ENCODE measurements at places on chromosomes 2 and 18.

- no peak for DNase-seq
Measured at GRCh38 chr2:109396202-109397180, 217.3 kb downstream of the SEPTIN10 start.

DNA sequence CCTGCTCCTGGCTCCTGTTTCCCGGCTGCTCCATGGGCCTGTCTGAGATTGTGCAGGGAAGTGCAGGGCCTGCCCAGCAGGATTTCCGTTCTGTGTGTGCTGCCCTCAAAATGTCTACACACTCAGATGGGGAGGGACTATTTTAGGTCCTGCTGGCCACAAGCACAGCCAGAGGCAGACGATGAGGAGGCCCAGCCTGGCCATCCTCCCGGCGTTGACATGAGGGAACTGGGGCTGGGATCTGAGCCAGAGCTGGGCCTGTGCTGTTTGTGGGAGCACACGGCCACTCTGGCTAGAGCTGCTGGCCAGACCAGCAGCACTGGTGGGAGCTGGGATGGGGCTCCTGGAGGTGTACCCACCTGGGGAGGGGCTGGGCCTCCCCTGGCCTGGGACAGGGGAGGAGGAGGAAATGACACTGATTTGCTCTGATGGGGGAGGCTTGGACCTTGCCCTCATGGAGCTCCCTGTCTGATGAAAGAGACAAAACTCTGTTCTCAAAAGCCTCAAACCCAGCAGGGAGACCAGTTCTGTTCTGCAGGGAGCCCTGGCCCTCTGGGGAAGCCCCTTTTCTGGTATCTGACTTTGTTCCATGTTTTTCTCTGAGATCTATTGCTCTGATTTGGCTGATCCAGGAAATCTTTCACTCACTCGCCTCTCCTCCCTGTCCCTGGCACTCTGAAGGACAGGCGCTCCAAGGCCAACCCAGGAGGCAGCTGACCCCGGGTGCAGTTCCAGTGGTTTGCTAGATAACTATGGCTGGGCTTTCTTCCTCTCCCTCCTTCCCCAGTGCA, 161.8 kb downstream of the DYSF start:
- DNase-seq = peak; percentile 1

GRCh38 chr2:20471148-20471547, 24.3 kb downstream of the RHOB start:
- DNase-seq = peak; percentile 12

GRCh38 chr2:26743852-26744251, 20.2 kb upstream of the SLC35F6 start:
- DNase-seq = no peak

GRCh38 chr2:118834440-118834810, 13.0 kb downstream of the EN1 start:
- DNase-seq = no peak

DNA sequence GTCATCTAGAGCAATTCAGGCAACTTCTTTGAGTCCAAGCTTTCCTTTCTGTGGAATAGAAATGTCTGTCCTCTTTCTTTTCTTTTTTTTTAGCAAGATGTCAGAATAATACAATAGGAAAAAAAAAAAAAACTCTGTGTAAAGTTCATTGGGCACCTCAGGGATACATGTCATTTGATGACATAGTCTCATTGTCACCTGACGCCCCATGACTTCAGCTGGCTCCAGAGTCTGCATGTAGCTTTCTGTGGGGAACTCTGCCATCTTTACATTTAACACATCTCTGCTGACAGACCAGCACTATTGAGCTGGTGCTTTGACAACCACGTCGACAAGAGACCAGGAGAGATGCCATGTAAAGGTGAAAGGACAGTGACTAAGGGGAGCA, 172.5 kb upstream of the KLF7 start:
- no peak for DNase-seq

DNA sequence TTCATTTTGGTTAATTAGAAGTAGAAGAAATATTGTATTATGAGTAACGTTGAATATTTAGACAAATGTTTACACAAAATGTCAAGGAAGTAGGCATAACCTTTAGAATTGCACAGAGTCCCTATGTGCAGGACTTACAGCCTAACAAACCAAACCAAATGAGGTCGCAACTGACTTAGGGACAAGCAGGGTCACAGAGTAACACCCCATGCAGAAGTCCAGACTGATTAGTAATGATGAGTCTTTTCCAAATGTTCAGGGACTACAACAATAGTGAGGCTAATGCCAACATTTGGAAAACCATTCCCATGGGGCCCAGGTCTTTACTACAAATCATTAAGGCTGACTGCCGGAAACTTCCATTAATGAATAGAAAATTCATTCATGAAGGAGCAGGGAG, 452.5 kb upstream of the CHAC2 start:
- DNase-seq = no peak

- no peak for DNase-seq
Measured at GRCh38 chr2:63009490-63009889, 41.1 kb upstream of the OTX1 start.

DNA sequence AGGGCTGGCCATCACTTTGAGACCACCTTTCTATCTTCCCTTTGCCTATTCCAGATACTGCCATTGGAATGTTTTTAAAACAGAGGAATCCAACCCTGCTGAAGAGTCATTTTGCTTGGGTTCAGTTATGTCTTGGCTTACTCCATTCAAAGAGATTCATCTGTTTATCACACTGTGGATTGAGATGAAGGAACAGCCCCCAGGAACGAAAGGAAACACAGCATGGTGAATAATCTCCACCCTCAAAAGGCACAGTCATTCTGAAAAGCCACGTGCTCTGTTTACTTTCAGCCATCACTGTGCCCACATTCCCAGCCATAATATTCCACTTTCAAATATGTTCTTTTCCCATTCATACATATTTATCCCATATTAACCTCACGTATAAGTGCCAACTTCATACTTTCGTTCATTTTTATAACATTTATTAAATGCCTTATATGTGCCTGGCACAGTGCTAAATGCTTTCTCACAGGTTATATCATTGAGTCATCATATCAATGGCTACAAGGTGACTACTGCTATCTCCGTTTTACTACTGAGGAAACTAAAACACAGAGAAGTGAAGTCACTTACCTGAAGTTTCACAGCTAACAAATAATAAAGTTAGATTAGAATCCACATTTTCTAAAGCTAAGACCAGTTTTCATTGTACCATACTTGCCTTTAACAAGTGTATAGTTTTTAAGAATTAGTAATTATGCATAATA, 143.6 kb downstream of the OSR1 start:
- DNase-seq = no peak

DNA sequence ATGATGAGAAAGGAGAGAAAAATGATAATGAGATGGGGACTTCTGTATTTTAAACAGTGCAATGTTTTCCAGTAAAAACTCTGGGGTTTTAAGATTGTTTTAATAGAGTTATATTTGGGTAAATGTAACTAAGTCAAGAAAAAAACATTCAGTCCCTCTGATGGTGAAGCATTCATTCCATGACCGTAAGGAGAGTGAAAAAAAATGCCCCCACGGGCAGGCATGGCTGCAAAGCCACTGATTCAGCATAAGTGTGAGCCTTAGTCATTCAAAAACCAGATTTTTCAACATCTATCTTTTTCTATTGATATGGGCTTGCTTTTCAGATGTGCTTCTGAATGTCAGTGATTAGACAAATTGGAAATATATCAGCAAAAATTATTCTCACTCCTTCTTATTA, 957.8 kb downstream of the SLC4A3 start:
- no peak for DNase-seq

- no peak for DNase-seq
Measured at GRCh38 chr2:209772290-209772685, 656 bp downstream of the UNC80 start.

DNA sequence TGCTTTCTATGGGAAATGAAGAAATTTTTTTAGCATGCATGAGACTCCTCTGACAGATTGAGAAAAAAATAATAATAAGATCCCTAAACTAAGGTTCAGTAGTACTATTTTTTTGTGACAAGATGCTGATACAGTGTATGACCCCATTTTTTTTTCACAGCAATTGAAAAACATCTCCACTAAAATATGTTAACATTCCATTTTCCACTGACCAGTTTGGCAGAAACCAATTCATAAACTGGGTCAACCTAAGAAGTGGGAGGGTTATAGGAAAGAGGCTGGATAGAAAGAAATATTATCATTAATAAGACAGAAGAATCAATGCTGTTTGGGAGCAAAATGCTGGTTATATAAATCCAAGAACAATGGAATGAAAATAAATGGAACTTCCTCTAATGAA, 182.7 kb downstream of the ANTXR1 start:
- no peak for DNase-seq

GRCh38 chr18:67553437-67553836, 36.9 kb upstream of the DSEL start:
- DNase-seq = no peak

DNA sequence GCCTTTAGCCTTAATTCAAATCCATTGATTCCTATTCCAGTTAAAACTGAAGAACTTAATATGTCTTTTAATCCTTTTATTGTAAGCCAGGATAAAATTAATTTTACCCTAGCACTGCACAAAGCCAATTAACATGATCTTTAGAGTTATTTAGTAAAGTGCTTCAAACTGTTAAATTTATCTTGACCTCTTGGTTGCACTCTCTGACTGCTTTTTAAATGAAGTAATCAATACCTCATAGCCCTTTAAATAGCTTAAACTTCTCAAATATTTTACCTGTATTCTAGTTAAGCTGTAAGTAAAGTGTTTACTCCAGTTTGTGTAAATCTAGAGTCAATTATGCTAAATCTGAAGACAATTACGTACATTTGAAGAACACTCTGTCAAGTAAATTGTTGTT, 221.0 kb downstream of the WDR7 start:
- no peak for DNase-seq

GRCh38 chr2:120052597-120052996, 39.7 kb downstream of the EPB41L5 start:
- no peak for DNase-seq

GRCh38 chr18:45686891-45687611, 36.9 kb upstream of the SLC14A1 start:
- DNase-seq = peak; percentile 69

- DNase-seq = no peak
Measured at GRCh38 chr2:105876191-105876590, 131.5 kb downstream of the NCK2 start.

DNA sequence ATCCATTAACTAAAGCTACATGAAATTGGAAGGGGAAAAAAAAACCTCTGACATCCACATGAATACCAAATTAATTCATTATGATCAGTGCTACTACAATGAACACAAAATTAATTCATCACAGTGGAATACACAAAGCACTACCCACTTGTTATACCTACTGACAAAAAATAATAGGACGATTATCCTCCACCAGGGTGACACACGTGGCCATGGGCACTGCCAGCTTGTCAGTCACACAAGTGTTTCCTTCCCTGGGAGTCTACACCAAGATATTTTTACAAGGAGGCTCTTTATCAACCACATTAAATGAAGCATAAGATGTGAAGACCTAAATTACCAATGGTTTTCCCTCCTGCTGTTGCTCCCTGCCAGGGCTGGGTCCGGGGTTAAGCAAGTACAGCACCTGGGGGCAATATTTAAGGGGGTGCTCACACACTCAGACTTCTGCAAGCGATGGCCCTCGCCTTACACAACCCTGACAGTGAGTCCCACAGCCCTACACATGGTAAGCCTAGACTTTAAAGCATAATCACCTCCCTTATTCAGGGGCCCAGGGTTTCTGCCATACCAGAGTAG, 90.1 kb downstream of the TCF4 start:
- no peak for DNase-seq

GRCh38 chr2:128344101-128344500, 25.4 kb upstream of the HS6ST1 start:
- DNase-seq = no peak

GRCh38 chr18:71028285-71028762, 739.5 kb downstream of the SOCS6 start:
- no peak for DNase-seq

DNA sequence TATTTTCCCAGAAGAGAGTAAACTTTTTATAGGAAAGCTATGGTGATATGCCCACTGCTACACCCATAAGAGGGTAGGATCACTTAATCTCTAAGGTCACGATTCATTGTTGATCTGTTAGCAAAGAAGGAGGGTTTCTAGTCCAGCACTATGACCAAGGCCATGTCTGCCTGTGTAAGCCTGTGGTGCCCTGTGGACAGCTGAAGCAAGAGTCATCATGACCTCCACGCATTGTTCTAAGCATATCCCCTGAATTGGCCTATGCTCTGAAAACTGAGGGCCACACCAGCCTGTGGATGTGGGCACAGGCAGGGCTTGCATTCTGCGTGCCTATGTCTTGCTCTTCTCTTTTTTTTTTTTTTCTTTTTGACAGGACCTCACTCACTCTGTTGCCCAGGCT, 89.8 kb upstream of the SMIM21 start:
- no peak for DNase-seq

- no peak for DNase-seq
Measured at GRCh38 chr2:237900891-237901831, 41.7 kb downstream of the RAMP1 start.

DNA sequence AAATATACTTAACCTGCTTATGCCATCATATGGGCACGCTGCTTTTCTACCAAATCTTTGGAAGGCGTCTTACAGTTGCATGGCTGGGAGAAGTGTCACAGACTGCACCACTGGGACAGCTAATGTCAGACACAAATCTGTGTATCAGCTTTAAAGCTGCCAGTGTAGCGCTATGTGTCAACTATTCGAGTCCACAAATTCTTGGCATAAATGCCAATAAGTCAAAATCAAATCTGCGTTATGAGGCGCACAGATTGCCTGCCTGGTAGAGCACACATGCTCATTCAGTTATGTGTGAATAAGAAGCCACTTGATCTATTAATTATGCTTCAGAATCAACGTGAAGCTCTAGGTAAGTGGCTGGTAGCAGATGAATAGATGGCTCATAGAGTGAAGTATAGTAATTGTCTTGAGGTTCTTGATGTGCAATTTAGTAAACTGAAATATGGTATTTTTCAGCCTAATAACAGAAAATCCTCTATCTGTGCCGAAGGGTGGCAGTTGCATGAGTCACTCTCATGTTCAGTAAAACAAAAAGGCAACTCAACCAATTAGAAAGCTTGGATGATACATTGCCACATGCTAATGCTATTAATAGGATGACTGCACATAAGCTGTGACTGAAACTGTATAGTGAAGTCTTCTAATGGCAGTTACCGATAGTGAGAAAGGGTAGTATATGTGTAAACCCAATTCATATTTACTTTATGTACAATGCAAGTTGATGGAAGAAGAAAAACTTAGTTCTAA, 52.0 kb downstream of the DCC start:
- no peak for DNase-seq

GRCh38 chr2:237698358-237698694, 70.9 kb downstream of the LRRFIP1 start:
- no peak for DNase-seq

DNA sequence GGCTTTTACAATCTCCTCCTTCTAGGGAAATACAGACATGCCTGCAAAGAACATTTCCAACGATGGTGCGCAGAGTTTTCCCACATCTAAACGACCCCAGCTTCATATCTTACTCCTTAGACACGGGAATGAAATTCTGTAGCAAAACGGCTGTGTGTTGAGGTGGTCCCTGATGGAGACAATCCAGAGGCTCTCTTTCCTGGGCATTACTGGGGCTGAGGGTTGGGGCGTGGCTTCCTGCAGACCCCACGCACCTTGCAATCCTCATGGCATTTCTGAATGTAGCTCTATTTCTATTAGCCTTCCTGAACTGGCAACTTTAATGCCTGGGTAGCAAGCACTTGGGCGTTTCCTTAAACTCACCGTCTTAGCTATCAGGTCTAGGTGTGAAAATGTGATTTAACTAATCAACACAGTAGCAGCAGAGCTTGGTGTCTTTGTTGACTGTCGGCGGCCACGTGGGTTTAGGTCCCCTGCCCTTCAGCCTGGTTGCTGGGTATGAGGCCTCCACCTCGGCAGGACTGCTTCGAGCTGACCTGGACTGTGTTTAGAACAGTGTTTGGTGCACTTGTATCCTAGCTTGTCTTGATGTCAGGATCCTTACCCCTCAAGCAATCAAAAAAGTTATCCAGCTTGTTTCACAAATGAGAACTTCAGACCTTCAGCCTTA, 242.8 kb downstream of the GBX2 start:
- DNase-seq = no peak
